ENCODE measurements at places on chromosomes 11 and 22.
A peak's percentile ranks its signal among the peaks of the same experiment; 100 is the strongest.

GRCh38 chr22:35910003-35910769, 118.4 kb downstream of the RBFOX2 start:
- no peak overlapping the region for H3K4me3 ChIP-seq
- H3K27me3 ChIP-seq: no peaks in the 10 kb centered on the region
- DNase-seq: no peak
- H3K27ac ChIP-seq: no peak overlapping the region
- H3K4me1 ChIP-seq: peaks cover 26% of the 10 kb centered on the region

DNA sequence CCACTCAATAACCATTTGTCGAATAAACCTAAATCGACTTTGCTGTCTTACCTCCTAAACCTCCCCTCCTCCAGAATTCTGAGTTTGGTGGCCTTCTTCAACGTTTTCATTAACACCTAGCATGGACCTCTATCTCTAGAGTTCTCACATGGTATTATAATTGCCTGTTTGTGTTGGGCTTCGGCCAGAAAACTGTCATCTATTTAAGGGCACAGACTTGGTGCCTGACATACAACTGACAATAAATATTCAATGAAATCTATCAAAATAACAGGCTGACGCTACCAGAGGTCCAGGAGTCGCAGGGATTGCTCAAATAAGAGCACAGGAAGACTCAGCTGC, 687 bp downstream of the ALKBH8 start:
- peaks cover 21% of the 10 kb centered on the region for H3K4me1 ChIP-seq
- DNase-seq: no peak
- H3K4me3 ChIP-seq: peak overlapping the region; percentile 84
- H3K27ac ChIP-seq: no peak overlapping the region

DNA sequence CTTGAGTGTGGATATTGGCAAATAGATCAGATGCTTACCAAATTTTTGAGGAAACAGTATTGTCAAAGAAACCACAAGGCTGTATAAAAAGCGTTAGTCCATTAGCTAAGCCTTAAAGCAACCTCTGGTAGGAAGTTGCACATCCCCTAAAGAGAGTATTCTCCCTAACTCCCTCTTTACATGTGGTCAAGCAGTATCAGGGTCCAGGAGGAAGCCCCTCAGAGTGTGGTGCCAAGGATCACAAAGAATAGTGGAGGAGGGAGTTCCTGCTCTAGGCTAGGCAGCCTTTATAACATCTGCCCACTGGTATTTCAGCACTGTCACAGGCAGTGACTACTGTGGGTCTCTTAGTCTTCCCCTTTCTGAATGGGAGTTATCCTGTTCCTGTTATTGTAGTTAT, 18.8 kb upstream of the AMPD3 start:
- no peaks in the 10 kb centered on the region for H3K36me3 ChIP-seq
- H3K27me3 ChIP-seq: no peaks in the 10 kb centered on the region
- H3K27ac ChIP-seq: no peak overlapping the region
- DNase-seq: no peak
- no peak overlapping the region for H3K4me3 ChIP-seq

GRCh38 chr11:7892840-7893254, 38.2 kb downstream of the OR10A6 start:
- H3K36me3 ChIP-seq: no peaks in the 10 kb centered on the region
- DNase-seq: peak; percentile 85
- H3K4me3 ChIP-seq: no peak overlapping the region
- H3K4me1 ChIP-seq: peaks cover 18% of the 10 kb centered on the region
- no peak overlapping the region for H3K27ac ChIP-seq

- H3K4me1 ChIP-seq: peaks cover 10% of the 10 kb centered on the region
- no peak overlapping the region for H3K27ac ChIP-seq
- H3K36me3 ChIP-seq: no peaks in the 10 kb centered on the region
- H3K27me3 ChIP-seq: no peaks in the 10 kb centered on the region
Measured at GRCh38 chr11:66881451-66881835, 24.6 kb downstream of the LRFN4 start.

- H3K27me3 ChIP-seq: no peaks in the 10 kb centered on the region
- no peak overlapping the region for H3K4me3 ChIP-seq
- DNase-seq: no peak
- H3K36me3 ChIP-seq: no peaks in the 10 kb centered on the region
Measured at GRCh38 chr22:32569956-32570355, 95.3 kb downstream of the FBXO7 start.

DNA sequence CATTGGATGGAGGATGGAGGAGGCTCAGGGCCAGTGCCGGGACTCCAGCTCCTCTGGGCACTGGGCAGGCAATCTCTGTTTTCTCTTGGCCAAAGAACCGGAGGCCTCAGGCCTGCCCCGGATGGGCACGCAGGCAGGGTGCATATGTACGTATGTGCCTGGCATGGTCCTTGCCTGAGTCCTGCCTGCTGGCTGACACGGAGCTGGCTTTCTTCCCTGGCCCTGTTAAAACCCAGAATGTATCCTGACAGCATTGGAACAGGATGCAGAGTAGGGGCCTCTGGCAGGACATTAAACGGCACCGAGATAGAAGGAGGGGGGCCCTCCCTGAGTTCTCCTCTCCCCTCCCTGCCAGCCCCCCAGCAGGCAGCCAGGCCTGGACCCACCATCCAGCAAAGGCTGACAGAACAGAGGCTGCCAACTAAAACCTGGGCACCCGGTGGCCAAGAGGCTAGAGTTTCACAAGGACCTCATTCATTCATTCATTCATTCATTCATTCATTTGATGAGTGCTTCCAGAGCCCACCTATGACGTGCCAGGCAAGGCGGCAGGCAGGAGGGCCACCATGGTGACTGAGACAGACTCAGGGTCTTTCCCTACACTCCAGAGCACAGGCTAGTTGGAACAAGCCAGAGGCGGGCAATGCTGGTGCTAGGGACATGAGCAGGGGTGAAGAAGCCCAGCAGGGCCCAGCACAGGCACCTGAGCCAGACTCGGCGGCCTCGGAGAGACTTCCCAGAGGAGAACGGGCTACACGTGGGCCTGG, 28.8 kb downstream of the FLRT1 start:
- H3K36me3 ChIP-seq: no peaks in the 10 kb centered on the region
- H3K27ac ChIP-seq: no peak overlapping the region
- H3K4me1 ChIP-seq: peaks cover 9% of the 10 kb centered on the region
- no peak for DNase-seq
- no peak overlapping the region for H3K4me3 ChIP-seq
- H3K27me3 ChIP-seq: peaks cover 83% of the 10 kb centered on the region

DNA sequence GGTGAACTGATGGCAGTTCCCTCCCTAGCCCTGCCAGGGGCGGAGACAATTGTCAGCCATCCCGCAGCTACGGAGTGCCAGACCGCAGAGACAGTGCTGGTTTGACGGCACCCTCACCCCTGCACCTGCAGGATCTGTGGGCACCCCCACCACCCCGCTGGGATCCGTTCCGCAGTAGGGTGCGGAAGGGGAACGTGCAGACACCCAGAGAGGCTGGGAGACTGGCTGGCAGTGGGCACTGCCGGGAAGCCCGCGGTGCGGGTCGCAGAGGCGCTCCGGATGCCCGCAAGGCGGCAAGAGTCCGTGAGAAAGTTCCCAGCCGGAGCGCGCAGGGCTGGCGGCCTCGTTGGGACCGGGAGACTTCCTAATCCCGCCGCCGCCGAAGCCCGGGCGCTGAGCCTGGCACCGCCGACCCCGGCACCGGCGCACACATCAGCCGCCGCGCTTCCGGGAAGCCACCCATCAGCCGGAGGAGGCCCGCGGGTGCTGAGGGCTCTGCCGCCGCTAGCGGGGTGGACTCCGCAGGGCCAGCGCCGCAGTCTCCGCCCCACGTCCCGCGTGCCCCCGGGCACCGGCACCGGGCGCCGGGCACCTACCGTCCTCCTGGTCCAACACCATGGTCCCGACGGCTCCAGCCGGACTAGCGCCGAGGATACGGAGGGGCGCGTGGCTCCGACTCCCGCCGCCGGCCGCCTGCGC, 4.3 kb upstream of the LMO1 start:
- no peak overlapping the region for H3K27ac ChIP-seq
- no peaks in the 10 kb centered on the region for H3K36me3 ChIP-seq
- DNase-seq: peak; percentile 65
- peaks cover 92% of the 10 kb centered on the region for H3K27me3 ChIP-seq

DNA sequence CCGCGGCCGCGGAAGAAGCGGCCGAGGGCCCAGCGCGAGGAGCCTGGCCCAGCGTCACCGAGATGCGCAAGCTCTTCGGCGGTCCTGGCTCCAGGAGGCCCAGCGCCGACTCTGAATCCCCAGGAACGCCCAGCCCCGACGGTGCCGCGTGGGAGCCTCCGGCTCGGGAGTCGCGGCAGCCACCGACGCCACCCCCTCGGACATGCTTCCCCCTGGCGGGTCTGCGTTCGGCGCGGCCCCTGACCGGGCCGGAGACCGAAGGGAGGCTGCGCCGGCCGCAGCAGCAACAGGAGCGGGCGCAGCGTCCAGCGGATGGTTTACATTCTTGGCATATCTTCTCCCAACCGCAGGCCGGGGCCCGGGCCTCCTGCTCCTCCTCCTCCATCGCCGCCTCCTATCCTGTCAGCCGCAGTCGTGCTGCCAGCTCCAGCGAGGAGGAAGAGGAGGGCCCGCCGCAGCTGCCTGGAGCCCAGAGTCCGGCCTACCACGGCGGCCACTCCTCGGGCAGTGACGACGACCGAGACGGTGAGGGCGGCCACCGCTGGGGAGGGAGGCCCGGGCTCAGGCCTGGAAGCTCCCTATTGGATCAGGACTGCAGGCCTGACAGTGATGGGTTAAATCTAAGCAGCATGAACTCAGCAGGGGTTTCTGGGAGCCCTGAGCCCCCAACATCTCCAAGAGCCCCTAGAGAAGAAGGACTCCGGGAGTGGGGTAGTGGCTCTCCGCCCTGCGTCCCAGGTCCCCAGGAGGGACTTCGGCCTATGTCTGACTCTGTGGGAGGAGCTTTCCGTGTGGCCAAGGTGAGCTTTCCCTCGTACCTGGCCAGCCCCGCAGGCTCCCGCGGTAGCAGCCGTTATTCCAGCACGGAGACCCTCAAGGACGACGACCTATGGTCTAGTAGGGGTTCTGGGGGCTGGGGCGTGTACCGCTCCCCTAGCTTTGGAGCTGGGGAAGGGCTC, 1.2 kb downstream of the ARHGEF17 start:
- DNase-seq: peak; percentile 96
- peak overlapping the region; percentile 89 for H3K4me3 ChIP-seq
- no peaks in the 10 kb centered on the region for H3K36me3 ChIP-seq
- H3K27me3 ChIP-seq: peaks cover 26% of the 10 kb centered on the region
- peaks cover 7% of the 10 kb centered on the region for H3K4me1 ChIP-seq

GRCh38 chr11:114243461-114244372, 52.5 kb upstream of the NNMT start:
- H3K4me3 ChIP-seq: no peak overlapping the region
- no peak overlapping the region for H3K27ac ChIP-seq
- no peak for DNase-seq
- H3K36me3 ChIP-seq: no peaks in the 10 kb centered on the region

DNA sequence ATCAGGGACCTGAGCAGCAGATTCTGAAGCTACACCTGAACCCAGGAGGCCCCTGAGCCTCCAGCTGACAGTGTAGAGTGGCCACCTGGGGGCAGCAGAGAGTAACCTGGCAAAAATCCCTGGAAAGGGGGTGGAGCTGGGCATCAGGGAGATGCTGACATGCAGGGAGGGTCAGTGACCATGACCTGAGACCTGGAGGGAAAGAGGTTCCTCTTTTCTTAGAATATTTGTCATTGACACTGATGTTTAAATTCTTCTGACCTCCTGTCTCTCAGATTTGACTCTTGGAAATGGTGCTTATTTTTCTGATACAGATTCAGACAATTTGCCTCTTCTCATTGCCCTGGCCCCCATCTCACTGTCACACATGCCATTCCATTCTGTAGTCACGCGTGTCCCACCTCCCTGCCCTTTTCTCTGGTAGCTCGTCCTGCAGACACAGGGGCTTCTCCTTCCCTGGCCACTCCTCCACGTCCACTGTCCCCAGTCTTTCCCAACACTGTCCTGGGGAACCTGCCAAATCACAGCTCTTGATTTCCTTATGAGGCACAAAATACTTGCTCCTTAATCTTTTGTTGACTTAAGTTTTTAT, 117.2 kb upstream of the IGLL5 start:
- peak; percentile 80 for DNase-seq
- H3K4me1 ChIP-seq: no peaks in the 10 kb centered on the region
- no peak overlapping the region for H3K4me3 ChIP-seq
- H3K36me3 ChIP-seq: no peaks in the 10 kb centered on the region
- H3K27me3 ChIP-seq: peaks cover 94% of the 10 kb centered on the region
- H3K27ac ChIP-seq: no peak overlapping the region

GRCh38 chr11:8201644-8202365, 33.0 kb upstream of the RIC3 start:
- no peaks in the 10 kb centered on the region for H3K4me1 ChIP-seq
- H3K4me3 ChIP-seq: no peak overlapping the region
- DNase-seq: no peak

DNA sequence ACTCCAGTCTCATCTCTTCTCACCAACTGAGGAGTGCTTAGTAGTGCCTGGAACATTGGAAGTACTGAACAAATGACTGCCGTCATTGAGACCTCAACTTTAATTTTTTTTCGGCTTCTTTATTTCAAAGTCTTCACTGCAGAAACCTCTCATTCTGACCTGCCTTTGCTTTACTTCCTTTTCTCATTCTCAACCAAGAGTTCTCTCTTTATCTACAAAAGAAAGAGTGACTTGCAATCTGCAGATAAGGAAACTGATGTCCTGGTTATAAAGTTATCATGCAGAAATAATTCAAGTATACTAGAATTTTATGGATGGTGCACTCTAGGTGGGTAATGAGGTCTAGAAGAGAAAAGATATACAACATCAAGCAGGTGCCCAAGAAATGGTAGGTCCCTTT, 1.2 kb upstream of the EED start:
- peaks cover 17% of the 10 kb centered on the region for H3K4me1 ChIP-seq
- DNase-seq: no peak
- H3K27ac ChIP-seq: no peak overlapping the region
- H3K4me3 ChIP-seq: no peak overlapping the region
- H3K36me3 ChIP-seq: no peaks in the 10 kb centered on the region
- H3K27me3 ChIP-seq: peaks cover 6% of the 10 kb centered on the region

GRCh38 chr11:114061048-114061680, 1.7 kb downstream of the ZBTB16 start:
- peak; percentile 37 for DNase-seq
- peaks cover 22% of the 10 kb centered on the region for H3K4me1 ChIP-seq
- no peak overlapping the region for H3K27ac ChIP-seq
- peak overlapping the region; percentile 80 for H3K4me3 ChIP-seq

DNA sequence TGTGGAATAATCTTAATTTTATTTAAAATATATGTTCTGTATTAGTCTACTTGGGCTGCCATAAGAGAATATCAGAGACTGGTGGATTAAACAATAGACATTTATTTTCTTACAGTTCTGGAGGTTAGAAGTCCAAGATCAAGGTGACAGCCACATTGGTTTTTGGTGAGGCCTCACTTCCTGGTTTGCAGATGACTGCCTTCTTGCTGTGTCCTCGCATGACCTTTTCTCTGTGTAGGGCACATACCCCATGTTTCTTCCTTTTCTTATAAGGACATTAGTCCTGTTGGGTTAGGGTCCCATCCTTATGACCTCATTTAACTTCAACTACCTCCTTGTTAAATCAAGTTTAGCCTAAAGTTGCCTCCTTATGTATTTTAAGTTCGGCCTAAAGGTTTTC, 202.7 kb upstream of the MPPED2 start:
- H3K27me3 ChIP-seq: no peaks in the 10 kb centered on the region
- no peak overlapping the region for H3K4me3 ChIP-seq
- H3K4me1 ChIP-seq: no peaks in the 10 kb centered on the region
- no peak for DNase-seq
